Muscle of arm (tissue), 14 donors: ENCODE measurements at places on chromosomes 7 and 10.

DNA sequence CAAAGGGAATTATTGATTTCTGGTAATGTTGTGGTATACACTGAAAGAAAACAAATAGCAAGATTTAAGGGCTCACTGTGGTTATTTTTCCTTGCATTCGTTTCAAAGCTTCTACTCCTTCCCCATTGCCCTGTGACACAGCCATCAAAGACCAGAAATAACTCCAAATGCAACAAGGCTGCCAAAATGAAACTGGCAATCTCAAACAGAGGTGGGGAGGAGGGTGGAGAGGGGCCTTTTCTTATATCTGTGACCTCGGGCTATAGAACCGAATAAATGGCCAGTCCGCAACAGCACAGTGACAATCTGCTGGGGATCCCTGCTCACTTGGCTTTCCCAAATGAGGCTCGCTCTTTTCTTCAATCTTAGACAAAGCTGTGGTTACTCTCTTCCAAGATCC is 17.4 kb upstream of the SPOCK2 start:
- DNase-seq, result no peak

- DNase-seq, result no peak
Observed at GRCh38 chr7:30813466-30813865, 42.2 kb downstream of the MINDY4 start.

DNA sequence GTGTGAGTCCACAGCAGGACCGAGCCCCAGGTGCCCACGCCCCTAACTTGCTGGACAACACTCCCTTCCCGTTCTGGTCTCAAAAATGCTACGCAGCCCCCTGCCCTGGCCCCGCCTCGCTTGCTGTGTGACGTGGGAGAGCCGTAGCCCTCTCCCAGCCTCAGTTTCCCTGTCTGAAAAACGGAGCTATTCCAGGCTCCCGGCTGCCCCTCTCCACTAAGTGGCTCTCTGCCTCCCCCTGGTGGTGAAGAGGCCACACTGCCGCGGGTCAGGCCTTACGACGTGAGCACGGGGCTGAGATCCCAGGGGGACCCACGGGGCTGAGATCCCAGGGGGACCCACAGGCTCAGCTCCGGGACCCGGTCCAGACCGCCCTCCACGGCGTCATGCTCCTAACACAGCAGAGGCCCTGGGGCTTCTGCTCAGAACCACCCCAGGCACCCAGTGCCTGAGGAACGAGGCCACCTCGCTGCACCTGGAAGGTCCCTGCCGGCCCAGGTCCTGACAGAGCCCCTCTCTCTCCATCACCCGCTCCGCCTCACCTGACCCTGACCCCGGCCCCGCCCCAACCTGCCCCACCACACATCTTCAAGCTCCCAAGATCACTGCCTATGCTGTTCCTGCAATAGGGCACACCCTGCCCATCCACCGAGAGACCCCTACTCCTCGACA is 26.7 kb downstream of the MICALL2 start:
- DNase-seq, result peak; percentile 61

DNA sequence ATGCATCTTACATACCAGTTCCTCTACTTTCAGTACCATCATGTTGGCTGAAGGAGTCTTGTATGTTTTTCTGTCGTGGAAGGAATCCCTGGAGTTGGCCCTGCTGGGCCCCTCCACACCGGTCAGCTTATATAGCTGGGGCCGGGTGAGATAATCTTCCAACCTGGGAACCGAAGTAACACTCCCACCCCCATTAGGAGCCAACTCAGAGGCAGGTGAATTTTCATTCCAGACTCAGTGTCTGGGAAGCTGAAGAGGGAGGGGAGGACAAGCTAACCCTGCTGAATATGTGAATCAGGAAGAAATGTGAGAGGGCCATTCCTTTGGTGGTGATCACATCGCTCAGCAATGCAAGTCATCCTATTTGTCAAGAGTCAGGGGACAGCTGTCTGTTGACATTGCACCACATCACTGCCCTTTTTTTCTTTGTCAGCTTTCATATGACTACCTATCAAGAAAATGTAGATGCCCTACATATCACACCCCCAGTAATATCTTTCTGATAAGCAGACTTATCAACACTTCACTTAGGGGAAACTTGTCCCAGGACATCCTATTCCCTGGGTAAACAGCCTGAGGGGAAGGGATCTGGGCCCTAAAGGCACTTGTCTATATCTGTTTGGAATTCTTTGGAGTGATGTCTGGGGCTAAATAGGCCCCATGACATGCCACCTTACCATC is at the start of gene ANKRD1:
TSS of gene ANKRD1 (minus strand) at position 102 of the 681 bp plus-strand sequence. CDS start at position 42, 60 bp downstream.
- no peak for DNase-seq

GRCh38 chr10:124175701-124176348 is 82.4 kb upstream of the CHST15 start:
- no peak for DNase-seq

DNA sequence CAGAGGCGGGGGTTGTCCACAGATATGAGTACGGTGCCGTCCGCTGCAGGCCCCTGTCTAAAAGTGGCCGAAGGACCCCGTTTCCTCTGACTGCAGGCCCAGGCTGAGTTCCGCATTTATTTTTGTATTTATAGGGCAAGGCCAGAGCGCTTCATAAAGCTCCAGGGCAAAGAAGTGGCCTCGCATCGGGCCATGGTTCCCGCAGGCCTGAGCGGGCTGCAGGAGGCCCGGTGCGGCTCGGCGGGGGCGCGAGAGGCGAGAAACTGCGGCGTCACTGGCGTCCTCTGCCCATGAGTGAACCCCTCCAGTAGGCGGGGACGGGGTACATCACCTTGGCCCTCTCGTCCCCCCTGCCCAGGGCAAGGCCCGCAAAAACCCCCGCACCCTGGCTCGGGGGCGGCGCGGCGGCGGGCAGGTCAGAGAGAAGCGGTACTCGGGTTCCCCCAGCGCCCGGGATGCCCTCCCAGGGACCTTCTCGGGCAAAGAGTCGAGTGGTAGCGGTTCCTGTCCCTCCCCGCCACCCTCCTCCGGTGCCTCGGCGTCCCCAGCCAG is 355.7 kb downstream of the DNAJB6 start:
- no peak for DNase-seq

DNA sequence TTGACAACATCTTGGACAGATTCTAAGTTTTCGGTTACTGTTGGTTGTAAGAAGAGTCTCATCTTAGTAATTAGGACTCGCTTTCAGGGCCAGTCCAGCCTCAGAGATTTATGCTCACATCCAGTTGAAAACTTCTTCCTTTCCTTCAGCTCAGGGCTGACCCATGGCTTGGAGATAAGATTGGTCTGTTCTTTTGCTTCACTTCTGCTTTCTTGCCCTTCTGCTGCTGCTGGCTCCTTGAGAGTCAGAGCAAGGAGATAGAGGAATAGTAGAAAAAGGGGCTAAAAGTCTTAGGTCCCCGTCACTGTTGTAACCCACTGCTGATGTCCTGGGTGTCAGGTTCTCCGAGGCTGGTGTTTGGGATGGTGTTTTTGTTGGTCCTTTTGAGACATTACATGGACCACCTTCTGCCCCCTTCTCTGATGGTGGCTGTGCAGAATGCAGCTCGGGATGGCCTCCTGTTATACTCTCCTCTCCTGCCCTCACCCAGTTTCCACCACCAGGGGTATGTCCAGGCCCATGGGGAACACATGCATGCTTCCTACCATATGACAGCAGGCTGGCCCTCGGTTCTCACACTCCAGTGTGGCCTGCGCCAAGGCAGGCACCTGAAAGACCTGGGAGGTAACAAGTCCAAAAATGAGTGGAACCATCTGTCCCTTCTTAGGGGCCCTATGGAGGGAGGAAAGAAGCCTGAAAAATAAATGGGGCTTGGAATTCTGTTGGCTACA is 67.8 kb upstream of the PCBD1 start:
- DNase-seq, result no peak

- DNase-seq, result no peak
Observed at GRCh38 chr10:5589011-5589660, 64.4 kb downstream of the CALML3 start.

DNA sequence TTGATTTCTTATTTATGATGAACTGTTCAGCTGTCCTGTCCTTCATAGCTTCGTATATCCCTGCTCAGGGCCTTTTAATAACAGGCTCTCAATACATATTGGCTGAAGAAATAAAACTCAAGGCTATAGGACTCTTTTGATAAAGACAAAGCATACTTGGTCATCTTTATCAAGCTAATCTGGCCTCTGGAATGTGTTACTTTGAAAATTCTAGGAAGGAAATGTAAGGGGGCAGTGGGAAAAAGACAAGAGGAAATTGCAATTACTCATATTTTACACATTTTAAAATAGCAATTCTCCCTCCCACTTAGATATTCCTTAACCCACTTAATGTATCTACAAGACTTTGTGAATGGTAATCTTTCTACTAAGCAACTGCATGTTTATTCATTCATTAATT is 94.3 kb downstream of the OSBPL3 start:
- DNase-seq, result no peak

GRCh38 chr7:102446387-102447156 is 13.2 kb downstream of the ORAI2 start:
- no peak for DNase-seq
